Non-pigmented ciliary epithelial cell (primary cell): ENCODE measurements at places on chromosomes 7 and 10.

DNA sequence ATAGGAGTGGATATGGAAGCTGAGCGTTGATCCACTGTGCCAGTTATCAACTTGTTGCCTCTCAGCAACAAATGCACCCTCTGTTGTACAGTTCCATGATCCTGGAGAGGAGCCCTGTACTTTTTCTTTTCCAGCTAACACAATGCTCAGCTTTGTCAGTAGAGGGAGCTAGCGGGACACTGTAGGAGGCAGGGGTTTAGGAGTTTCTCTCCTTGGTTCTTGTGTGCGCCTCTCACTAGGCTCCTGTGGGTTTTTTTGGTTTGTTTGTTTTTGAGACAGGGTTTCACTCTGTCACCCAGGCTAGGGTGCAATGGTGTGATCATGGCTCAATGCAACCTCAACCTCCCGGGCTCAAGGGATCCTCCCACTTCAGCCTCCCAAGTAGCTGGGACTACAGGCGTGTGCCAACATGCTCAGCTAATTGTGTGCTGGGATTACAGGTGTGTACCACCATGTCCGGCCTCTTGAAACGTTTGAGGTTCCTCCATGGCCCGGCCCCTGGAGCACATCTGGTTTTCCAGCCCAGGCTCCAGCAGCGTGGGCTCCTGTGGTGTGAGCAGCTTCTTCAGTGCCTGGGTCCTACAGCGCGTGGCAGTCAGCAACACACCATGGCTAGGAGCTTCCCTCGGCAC is 12.0 kb upstream of the MARVELD1 start:
- DNase-seq: no peak

DNA sequence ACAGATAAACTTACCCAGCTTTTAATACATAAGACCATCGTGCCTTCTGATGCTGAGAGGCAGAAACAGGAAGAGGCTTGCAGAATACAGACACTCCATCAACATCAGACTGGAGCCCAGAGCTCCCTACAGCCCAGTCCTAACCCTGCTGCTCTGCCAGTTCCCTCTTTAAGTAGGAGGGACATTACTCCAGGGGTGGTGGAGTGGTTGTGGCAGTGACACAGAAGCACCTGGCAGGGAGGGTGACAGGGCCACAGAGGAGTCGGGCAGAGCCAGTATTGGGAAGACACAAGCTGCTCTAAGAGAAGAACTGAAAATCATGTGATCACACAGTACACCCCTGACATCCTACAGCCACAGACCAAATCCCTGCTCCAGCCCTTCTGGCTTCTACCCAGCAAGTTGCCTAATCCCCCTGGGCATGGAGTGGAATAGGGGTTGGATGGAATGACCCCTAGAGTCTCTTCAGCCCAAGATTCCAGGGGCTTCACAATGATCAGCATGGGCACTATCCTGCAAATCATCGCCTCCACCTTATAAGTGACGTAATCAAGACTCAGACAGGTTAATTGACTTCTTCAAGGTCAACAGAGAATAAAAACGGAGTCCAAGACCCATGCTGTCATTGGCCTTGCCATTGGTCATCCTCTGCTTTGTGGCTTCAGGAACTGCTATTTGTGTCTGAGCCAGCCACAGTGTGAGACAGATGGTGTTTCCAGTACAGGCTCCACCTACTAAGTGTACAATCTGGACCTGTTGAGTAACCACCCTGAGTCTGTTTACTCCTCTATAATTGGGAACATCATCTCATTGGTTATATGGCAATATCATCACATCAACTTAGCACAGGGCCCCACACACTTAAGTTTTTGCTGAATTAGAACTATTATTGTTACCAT is 61.1 kb upstream of the ZMIZ1 start:
- DNase-seq: no peak

GRCh38 chr10:44009891-44010632 is 361.4 kb upstream of the ZNF32 start:
- no peak for DNase-seq

DNA sequence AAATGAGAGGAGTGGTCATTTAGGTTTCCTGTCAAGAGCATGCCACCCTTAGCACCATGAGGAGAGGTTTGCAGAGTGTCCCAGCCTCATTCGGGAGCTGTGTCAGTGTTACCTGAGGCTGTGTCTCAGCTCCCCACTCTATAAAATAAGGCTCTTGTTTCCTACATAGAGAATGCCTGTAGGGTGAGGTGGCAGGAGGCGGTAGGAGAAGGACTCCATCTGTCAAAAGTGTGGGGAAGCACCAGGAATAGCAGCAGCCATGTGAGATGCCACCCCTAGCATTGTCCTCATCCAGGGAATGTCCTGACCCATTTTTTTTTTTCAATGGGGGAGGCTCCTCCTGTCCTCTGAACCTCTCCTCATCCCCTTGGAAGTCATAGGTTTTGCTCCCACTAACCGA is 451.2 kb downstream of the PLXNA4 start:
- DNase-seq: no peak

DNA sequence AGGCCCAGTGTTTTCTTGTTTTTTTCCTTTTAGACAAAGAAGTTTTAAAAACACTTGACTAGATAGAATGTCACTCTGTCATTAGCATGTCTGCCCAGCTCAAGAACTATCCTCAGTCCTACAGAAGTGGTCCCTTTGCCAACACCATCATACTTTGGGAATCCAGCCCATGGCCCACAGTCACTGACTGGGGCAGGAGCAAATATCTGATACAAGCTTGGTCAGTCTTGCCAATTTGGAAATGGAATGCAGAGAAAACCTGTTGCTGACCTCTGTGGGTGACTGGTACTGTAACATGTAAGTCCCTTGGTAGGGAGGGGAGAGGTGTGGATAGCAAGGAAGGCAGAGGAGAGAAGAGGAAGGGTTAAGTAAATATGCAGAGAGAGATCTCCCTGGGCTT is 47.8 kb downstream of the IPMK start:
- no peak for DNase-seq

GRCh38 chr10:124704428-124705380 is 39.5 kb downstream of the FAM53B start:
- DNase-seq: no peak
